ENCODE measurements at places on chromosomes 4 and X.

DNA sequence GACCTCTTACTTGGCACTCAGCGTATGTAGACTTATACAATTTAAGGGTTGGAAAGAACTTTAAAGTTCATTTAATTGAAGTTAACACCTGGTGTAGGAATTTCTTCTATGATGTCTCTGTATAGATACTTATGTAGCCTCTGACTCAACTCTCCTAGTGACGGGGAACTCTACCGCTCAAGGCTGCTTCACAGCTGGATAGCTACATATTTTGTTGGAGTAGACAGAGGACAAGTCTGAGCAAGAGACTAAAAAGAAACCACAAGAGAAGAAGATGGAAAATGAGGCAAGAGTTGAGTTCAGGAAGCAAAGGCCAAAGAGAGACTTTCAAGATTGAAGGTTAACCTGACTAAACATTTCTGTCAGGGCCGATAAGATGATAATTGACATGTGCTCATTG lies 52.6 kb downstream of the GPR50 start:
- no peak for DNase-seq

DNA sequence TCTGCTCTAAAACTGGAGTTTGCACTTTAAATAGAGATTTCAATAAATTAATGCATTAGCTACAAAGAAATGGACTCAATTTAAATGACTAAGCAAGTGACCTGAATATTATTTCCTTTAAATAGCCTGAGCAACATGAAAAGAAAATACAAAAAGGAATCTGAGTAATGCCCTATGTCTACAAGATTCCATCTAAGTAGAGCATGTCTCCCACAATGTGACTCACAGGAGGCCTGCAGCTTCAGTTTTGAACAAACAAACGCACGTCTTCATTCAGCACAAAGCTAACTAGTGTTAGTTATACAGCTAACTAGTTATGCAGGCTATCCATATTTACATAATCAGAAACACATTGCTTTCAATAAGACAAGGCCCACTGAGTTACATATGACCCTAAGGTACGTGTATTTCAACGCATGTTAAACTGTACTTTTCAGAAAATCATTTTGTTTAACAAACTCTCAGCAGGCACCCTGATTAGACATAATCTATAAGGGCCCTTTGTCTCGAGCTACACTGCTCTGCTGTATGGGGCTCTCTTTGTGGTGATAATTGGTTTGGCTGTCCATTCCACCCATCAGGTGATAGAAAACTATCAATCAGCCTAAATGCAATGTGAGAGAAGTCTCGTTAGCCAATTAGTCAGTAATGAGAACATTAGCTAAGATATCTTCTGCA lies 116.5 kb downstream of the MAML3 start:
- DNase-seq = no peak

DNA sequence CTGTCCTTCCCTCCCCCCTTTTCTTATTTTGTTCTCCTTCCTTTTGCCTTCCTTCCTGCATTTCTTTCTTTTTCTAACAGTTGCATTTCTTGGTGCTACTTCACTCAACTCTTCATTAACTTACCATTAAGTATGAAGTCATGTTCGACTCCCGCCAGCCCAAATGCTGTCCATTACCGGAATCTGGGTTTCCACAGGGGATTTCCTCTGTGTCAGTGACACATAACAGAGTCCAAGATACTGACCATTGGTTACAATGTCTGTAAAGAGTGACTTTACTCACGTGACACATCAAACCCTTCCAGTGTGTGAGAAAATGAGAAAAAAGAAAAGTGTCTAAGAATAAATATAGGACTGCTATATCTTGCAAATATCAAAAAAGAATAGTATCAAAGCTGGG lies 500.0 kb upstream of the FRG1 start:
- DNase-seq = no peak

GRCh38 chr4:16136311-16136710 lies 52.5 kb upstream of the PROM1 start:
- no peak for DNase-seq

GRCh38 chr4:24932515-24933225 lies 19.8 kb upstream of the CCDC149 start:
- no peak for DNase-seq

GRCh38 chrX:47197526-47197925 lies 3.9 kb downstream of the UBA1 start:
- DNase-seq = no peak

GRCh38 chr4:6802025-6802424 lies 19.5 kb downstream of the KIAA0232 start:
- no peak for DNase-seq

DNA sequence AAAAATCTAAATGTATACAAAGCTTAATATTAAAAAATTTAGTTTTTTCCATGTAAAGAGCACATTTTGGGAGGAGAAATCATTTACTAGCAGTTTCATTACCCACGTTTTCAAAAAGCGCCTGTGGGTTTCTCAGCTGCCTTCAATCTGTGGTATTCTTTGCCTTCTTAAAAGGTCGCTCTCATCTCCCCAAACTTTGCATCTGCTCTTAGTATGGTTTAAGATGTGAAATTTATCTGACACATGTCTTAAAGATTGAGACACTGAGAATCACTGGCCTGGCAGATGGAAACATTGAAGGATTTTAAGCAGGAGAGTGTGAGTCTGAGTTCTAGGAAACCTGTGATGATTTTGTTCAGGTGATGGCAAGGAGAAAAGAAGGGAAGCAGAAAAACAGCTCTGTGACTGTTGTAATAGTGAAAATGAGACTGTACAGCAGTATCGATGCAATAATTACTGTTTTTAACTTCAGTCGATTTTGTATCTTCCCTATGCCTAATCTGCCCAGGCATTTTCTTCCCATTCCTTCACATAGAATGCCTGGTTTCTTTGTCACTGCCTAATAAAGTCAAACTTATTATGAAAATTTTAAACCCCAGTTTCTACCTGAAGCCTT lies 75.9 kb downstream of the PAQR3 start:
- DNase-seq = no peak

DNA sequence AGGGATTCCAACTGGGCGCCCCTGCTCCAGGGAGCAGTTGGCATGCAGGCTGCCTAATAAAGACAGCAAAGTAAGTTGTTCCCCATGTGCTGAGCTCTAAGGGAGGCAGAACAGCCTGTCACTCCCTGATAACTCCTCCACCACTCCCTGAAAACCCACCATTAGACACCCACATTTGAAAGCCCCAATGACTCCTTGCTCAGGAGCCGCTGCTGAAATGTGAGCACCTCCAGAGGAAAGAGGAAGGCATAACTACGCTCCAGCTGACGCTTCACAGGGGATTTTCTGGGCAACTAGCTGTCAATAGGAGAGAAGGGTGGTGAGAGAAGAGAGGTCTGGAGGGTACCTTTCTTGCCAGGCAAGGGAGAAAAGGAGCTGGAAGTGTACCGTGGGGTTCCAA lies 62.5 kb downstream of the NPY1R start:
- DNase-seq = no peak

DNA sequence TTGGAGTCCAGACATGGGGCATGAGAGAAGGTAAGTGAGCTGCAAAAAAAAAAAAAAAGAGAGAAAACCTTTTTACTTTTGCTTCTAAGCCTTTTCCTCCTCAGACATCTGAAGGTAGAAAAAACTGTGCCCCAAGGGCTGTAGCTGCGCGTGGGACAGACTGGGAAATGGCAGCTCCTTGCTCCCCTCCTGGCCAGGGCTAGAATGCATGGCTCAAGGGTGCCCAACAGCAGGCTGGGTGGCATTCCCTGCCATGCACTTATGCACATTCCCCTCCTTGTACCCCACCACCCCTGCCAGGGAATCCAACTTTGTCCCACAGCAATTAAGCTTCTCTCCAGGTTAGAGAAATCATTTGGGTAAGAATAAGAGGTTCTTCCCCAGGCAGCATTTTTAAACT lies 421.2 kb downstream of the TRAM1L1 start:
- no peak for DNase-seq

GRCh38 chrX:14936561-14936960 lies 63.3 kb downstream of the MOSPD2 start:
- peak; percentile 1 for DNase-seq

- DNase-seq = no peak
Observed at GRCh38 chr4:174172274-174172673, 111.2 kb downstream of the FBXO8 start.

GRCh38 chr4:17336524-17336961 lies 175.3 kb downstream of the QDPR start:
- DNase-seq = peak; percentile 17

DNA sequence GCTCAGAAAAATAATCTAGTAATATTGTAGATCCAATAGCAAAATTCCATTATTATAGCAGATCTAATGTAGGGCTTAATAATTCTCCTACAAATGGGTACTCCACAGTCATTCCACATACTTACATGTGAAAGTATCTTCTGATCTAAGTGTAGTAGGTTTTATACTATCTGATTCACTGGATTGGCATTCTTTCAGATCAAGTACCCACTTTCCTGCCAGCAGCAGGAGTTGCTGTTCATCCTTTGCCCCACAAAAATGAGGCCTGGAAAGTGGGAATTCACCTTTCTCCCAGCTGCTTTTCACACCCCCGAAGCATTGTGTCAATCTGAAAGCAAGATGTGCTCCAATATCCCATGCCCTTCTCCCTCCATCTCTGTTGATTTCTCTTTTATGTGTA lies 77.1 kb upstream of the RXFP1 start:
- DNase-seq = no peak

GRCh38 chr4:145107126-145107525 lies 9.0 kb downstream of the ABCE1 start:
- DNase-seq = no peak

DNA sequence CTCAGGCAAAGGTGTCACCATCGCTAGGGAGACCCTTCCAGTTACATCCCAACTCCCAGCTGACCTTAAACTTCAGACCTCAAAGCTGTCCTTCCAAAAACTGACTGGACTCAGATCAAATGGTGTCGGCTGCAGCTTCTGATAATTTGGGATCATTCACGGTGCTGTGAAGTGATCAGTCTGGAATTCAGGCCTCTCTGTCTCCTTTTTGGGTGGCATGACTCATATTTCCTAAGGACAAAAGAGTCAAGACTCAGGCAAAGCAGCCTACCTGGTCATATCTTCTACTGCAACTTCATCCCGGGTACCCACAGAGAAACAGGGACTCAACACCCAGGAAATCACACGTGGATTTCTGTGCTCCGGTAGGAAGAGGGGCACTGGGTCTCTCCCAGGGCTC lies 87.6 kb downstream of the SORCS2 start:
- DNase-seq = no peak

- no peak for DNase-seq
Observed at GRCh38 chr4:134126000-134126560, 75.5 kb downstream of the PABPC4L start.

GRCh38 chr4:53100501-53101190 lies 238.5 kb downstream of the RASL11B start:
- DNase-seq = no peak

- DNase-seq = no peak
Observed at GRCh38 chr4:36394352-36394903, 113.0 kb downstream of the DTHD1 start.

GRCh38 chr4:102301167-102301566 lies 44.1 kb downstream of the SLC39A8 start:
- DNase-seq = no peak

- no peak for DNase-seq
Observed at GRCh38 chrX:111661241-111661640, 19.7 kb upstream of the ALG13 start.

DNA sequence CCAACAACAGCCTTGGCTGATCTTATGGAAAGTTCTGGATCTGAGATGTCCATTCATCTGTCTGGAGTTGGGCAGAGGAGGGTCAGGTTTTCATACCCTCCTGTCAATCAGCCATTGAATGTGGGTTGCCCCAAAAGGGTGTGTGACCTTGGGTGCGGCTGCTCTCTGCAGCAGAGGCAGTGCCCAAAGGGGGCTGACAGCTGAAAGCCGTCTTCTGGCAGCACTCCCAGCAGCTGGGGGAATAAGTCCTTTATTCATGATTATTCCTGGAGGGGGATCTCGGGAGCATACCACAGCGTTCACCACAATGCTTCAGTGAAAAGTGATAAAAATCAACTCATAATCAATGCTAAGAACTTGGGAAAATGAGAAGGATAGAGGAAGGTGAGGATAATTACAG lies 54.7 kb downstream of the OTC start:
- DNase-seq = no peak

- no peak for DNase-seq
Observed at GRCh38 chrX:14832586-14832985, 40.3 kb downstream of the FANCB start.

DNA sequence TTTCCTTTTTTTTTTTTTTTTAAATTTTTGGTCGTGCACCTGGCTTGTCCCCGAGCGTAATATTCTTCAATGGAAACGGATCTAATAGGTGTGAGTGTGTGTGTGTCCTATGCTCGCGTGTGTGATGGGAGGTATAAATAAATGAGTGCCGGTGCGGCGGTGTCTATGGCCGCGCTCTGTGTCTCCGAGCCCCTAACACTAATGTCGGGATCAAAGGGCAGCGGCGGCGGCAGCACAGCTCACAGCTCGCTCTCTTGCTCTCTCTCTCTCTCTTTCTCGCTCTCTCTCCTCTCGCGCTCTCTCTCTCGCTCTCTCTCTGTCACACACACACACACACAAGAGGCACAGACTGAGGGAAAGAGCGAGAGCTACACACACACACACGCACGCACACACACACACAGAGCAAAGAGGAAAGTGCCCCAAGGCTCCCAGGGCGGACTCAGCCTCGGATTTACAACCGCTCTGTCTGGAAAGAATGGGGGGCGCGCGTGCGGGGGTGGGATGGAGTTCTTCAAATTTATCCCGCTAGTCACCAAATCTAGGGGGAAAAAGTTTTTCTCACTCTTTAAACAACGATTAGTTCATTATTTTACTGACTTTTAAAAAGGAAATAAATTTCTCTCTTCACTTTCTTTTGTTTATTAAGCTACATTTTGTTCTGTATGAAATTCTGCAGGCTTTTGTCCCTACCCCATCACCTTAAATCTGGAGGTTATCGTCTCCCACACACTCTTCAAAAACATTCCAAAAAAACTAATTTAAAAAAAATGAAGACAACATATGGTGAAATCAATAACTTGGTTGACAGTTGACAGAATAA lies at the start of gene ZNF827:
ZNF827 (minus strand) TSS at position 206 of the 823 bp plus-strand sequence. CDS start 416 bp downstream, outside the sequence.
- DNase-seq = peak; percentile 58

DNA sequence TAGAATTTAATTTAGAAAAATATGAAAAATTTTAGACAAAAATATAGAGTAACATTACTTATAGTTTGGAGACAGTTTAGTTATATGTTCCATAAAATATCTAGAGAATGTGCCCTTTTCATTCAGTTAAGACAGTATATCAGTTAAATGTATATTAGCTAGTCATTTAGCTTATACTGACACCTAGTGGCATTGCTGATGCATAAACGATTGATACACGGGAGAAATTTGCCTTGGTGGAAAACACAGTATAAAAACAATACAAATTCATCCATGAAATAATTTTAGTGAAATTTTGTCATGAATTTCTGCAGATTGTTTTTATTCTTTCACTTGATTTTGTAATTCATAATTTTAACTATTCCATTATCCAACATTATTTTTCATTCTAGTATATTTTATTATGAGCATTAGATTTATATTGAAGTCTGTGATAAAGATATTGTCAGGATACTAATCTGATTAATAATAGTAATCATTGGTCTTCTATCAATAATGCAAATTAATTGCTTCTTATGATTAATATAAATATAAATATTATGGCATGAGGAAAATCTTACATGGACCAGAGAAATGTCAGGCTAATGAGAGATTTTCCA lies 219.0 kb downstream of the TLL1 start:
- peak; percentile 19 for DNase-seq

GRCh38 chrX:10516781-10517322 lies 103.5 kb downstream of the MID1 start:
- DNase-seq = no peak

Data from GM20000 (cell line).